HFF-Myc (cell line): ENCODE measurements at places on chromosomes 2 and 18.
A peak's percentile ranks its signal among the peaks of the same experiment; 100 is the strongest.

GRCh38 chr18:35387152-35387571, 10.0 kb upstream of the ZNF396 start:
- DNase-seq: no peak

- no peak for DNase-seq
Observed at GRCh38 chr2:26727641-26728561, 35.4 kb downstream of the KCNK3 start.

GRCh38 chr2:60882971-60883753, 1.8 kb downstream of the REL start:
- no peak for DNase-seq

- DNase-seq: no peak
Observed at GRCh38 chr18:13271302-13271911, 52.8 kb downstream of the LDLRAD4 start.

DNA sequence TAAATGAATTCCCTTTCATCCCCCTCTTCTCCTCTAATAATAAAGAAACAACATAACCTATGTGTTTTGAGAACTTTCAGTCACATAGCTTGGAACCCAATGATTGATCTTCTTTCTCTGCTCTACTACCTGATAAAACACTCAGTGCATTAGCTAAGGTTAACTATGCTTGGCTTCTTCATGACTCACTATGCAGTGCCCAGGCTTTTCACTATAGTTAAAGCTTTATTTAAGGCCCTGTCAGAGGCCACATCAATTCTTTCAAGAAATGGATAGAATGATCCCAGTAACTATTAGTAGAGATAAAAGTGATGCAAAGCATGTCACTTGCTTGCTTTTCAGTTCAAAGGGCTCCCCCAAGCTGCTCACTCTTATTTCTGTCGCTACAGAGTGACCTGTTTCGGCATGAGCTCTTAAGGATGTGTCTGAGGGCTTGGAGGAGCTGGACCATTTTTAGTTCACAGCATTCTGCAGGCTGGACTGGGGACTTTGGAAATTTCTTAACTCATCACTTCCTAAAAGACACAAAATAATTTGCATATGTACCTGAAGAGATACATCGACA, 384.0 kb downstream of the LRRTM1 start:
- no peak for DNase-seq

- no peak for DNase-seq
Observed at GRCh38 chr2:8565399-8566154, 116.3 kb upstream of the ID2 start.

GRCh38 chr2:9118383-9118960, 88.1 kb upstream of the ASAP2 start:
- no peak for DNase-seq

DNA sequence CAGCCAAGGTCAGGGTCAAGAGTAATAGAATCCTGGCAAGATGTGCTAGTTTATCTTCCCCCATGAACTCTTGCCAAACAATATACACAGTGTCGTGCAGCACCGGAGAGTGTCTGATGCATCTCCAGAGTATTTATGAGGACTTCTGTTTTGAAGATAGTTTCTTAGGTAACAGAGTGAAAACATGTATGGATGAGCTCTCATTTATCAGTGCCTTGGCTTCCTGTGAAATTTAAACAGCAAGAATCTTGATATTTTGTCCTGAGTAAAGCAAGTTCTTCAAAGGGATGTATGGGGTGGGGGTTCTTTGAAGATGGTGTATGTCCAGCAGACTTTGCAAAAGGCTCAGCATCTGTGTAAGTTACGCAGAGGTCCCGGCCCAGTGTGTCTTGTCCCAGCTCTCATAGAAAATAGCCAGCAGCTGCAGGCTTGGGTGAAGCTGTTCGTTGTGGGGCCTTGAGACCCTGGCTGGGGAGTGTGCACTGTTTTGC, 361.0 kb upstream of the NT5C1B start:
- DNase-seq: peak; percentile 67

GRCh38 chr18:57802213-57803102, 657 bp downstream of the ATP8B1 start:
- DNase-seq: no peak

DNA sequence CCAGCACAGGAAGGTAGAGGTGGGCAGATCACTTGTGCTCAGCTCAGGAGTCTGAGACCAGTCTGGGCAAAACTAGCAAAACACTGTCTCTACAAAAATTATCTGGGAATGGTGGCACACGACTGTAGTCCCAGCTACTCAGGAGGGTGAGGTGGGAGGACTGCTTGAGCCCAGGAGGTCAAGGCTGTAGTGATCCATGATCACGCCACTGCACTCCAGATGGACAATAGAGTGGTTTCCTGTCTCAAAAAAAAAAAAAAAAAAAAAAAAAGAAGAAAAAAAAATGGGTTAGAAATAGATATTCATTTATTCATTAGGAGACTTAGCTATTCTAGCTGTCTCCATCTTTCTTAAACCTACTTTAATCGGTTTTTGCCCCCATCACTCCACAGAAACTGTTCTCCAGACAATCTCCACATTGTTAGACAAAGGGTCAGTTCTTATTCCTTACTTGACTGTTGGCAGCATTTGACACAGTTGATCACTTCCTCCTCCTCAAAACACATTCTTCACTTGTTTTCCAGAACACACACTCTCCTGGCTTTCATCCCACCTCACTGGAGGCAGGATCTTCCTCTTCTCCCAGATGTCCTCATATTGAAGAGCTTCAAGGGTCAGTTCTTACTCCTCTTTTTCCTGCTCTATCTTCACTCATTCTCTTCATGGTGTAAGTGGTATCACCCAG, 103.1 kb downstream of the DTNB start:
- DNase-seq: no peak

GRCh38 chr2:237556773-237557632, 9.4 kb upstream of the PRLH start:
- no peak for DNase-seq

DNA sequence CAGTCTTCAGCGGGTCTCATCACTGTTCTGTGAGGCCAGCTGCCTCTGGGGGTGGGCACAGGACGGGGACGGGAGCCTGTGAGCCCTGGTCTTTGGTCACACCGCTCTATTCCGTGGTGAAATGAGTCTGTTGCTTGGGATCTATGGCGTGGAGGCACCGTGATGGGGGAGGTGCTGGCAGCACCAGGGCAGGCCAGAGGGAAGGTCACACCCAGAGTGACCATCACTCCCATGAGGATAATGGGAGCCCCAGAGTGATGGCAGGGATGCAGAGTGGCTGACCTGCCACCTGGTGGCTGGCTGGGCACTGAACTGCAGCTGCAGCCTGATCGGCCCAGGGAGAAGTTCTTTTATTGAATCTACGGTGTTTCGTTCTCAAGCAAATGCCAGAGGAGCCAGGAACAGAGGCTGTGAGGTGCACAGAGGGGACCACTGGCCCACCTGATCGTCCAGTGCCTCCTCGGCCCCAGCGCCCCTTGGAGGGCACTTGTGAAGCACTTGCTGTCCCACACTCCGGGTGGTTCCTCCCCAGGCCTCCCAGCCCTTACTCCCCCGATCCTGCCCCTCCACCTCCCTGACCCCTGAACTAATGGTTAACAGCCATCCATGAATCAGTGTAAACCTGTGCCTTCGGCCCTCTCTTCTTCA, 17.9 kb downstream of the KCNIP3 start:
- DNase-seq: no peak

DNA sequence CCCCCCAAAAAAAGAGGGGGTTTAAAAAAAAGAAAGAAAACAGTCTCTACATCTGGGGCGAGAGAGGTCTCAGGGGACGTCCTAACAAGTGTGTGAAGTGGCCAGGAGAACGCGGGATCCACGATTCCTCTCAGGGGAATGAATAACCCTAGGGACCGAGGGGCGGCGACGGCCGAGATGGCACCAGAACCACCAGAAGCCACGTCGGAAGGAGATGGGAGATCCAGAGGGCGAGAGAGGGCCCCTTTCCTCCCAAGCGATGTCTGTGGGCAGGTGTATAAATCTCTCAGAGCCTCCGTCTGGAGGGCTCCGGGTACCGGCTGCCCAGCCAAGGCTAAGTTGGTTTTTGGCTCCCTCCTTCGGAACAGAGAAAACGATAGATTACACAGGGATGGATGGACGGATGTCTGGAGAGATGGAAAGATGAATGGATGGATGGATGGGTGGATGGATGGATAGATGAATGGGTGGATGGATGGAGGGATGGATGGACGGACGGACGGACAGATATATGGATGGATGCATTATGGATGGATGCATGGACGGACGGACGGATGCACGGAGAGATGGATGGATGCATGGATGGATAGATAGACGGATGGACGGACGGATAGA, 1.7 kb downstream of the EPHA4 start:
- no peak for DNase-seq

- no peak for DNase-seq
Observed at GRCh38 chr2:127313406-127313805, 19.5 kb upstream of the ERCC3 start.

GRCh38 chr2:25341753-25342371, at the start of gene DNMT3A:
DNMT3A (minus strand) TSS chr2:25341925; CDS start chr2:25313984, 27,941 bp downstream.
- no peak for DNase-seq

DNA sequence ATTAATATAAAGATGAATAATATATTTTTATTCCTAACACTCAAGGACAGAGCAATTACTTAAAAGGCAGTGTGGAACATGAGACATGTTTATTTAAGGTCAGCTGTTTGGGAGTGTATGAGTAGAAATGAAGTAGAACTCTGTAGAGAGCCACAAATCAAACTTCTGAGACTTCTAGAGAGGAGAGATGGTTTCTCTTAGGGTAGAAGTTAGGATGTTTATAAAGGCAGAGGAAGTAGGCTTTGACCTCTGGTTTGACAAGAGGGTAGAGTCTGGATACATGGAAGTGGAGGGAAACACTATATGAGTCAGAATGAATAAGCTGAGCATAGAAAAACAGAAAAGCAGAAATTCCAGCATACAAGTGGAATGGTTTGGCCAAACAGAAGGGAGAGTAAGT, 262.1 kb upstream of the KLHL14 start:
- DNase-seq: no peak

DNA sequence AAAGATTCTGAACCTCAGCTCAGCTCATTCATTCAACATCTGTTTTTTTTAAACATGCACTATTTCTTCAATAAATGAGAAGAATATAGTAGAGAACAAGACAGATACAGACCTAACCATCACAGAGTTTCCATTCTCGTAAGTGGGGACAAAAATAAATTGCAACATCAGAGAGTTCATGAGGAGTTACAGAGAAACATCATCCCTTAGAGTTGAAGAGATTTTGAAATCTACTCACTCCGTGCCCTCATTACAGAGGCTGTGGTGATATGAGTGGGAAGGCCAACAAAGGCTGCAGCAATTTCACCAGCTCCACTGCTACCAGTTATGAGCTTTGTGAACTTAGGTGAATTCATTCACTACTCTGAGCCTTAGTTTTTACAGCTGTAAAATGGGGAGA, 399.3 kb downstream of the BCL11A start:
- DNase-seq: no peak

DNA sequence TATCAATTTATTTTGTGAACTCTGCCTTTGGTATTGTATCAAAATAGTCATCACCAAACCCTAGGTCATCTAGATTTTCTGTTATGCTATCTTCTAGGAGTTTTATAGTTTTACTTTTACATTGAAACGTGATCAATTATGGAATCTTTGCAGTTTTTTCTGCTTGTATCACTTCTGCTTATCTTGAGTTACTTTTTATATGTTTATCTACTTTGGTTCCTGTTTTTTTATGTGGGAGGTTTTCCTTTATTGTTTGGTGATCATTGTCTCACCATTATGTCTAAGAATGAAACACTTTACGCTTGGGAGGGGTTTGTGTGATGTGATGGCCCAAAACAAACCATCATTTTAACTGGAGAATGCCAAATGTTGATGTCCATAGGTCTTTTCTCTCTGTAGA, 261.2 kb downstream of the SPAG16 start:
- DNase-seq: no peak

DNA sequence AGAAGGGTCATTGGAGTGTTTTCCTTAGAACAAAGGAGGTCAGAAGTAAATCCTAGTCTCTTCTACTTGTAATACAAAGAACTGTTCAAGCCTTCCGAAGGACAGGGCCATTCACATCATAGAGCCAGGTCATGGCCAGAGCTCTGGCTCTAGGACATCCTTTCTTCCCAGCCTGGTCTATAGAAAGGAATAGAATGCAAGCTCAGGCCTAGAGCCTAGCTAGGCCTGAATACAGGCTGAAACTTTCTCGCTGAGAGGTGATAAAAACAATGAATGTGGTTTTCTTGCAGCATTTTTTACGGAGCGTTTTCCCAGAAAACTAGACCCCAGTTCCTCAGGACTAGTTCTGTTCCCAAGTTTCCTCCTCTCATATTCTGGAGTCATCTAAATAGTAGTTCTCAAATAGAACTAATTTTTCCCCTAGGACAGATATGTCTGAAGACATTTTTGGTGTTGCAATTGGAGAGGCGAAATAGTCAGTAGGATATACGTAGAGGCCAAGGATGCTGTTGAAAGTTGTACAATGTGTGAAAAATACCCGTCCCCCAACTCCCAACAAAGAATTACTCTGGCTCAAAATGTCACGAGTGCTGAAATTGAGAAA, 6.8 kb downstream of the UGT1A6 start:
- no peak for DNase-seq

- DNase-seq: no peak
Observed at GRCh38 chr2:162232671-162233070, 10.6 kb downstream of the FAP start.

- no peak for DNase-seq
Observed at GRCh38 chr18:62957885-62958472, 242.6 kb downstream of the PHLPP1 start.

GRCh38 chr18:57635003-57635822, 13.6 kb upstream of the NARS1 start:
- DNase-seq: no peak

DNA sequence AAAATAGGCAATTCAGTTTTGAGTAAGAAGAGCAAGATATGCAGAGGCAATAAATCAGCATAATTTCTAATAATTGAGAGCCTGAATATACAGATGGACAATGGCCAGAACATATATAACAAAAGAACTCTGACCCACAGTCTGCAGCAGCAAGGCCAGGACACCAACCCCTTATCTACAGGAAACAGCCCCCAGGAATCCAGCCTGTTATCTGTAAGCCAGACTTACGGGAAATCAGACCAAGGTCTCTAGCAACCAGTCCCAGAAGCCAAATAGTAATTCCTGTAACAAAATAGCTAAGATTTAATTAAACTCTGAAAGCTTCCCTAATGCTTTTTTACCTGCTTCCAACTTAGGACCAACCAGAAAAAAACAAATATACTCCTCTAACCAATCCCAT, 434.5 kb upstream of the GYPC start:
- DNase-seq: no peak

DNA sequence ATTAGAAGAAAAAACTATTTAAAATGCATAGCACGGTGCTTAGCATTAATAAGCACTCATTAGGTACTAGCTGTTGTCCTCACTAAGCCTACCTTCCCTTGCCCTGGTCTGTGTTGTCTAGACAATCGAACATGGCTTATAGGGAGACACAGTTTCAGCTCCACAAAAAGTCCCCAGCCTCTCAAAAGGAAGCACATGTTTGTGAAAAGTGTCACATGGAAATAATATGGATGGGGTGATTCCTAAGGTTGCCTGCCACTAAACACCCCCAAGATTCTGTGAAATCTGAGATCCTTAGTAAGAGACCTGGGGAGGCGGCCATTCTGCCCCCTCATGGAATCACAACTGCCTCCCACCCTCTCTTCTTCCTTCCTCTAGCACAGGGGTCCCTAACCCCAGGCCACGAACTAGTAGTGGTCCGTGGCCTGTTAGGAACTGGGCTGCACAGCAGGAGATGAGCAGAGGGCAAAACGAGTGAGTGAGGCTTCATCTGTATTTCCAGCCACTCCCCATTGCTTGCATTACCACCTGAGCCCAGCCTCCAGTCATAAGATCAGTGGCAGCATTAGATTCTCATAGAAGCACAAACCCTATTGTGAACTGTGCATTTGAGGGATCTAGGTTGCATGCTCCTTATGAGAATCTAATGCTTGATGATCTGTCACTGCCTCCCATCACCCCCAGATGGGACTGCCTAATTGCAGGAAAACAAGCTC, 59.6 kb upstream of the NDUFV2 start:
- DNase-seq: no peak
